A549 treated with Mapracorat at 1 μM for 4 hours (cell line): ENCODE measurements at places on chromosomes 1 and 21. TPM values are rescaled to one million over a fixed set of nuclear protein-coding genes. Genes with fewer than 3 reads are reported as not detected.

Gene TACSTD2
- not detected in 5 replicates for total RNA-seq

Gene HECTD3
- 13.7 to 19.5 TPM (median 18.6 TPM) in 5 replicates for total RNA-seq

Gene AGMAT
- 5.1 to 7.7 TPM (median 7.4 TPM) in 5 replicates for total RNA-seq

Gene OR2AK2
- not detected in 5 replicates for total RNA-seq

Gene DYRK3
- total RNA-seq, result 7.9 to 10.8 TPM (median 9.7 TPM) in 5 replicates

Gene EDN2
- total RNA-seq, result 27.8 to 36.9 TPM (median 34.3 TPM) in 5 replicates

Gene FAM167B
- 0.40 to 0.70 TPM (median 0.58 TPM) in 5 replicates for total RNA-seq

Gene HSPA6
- 1.3 to 8.3 TPM (median 1.7 TPM) in 5 replicates for total RNA-seq

Gene PERM1
- total RNA-seq, result 0.10 to 0.30 TPM (median 0.14 TPM) in 4 of 5 replicates, not detected in the other

Gene HSD3B1
- total RNA-seq, result 0.27 TPM in 1 of 5 replicates, not detected in the others

Gene OR2L8
- not detected in 5 replicates for total RNA-seq

Gene KCNE1
- 0.06 to 0.15 TPM (median 0.08 TPM) in 3 of 5 replicates, not detected in the others for total RNA-seq

Gene MYCL
- total RNA-seq, result 1.1 to 1.4 TPM (median 1.3 TPM) in 5 replicates

Gene S100A12
- total RNA-seq, result not detected in 5 replicates

Gene PTAFR
- 0.09 to 0.24 TPM (median 0.18 TPM) in 5 replicates for total RNA-seq

Gene SPRR2A
- not detected in 5 replicates for total RNA-seq

Gene STXBP3
- 17.3 to 24.7 TPM (median 20.4 TPM) in 5 replicates for total RNA-seq

Gene OR14K1
- total RNA-seq, result not detected in 5 replicates

Gene TENT5C
- total RNA-seq, result 0.02 to 0.10 TPM (median 0.06 TPM) in 5 replicates

Gene CD5L
- total RNA-seq, result not detected in 5 replicates

Gene PER3
- total RNA-seq, result 0.56 to 0.98 TPM (median 0.92 TPM) in 5 replicates

Gene NBPF20
- total RNA-seq, result 2.7 to 4.2 TPM (median 3.3 TPM) in 5 replicates
